SK-N-SH (cell line): ENCODE measurements at places on chromosomes 11 and 22. TPM values are rescaled to one million over a fixed set of nuclear protein-coding genes. Genes with fewer than 3 reads are reported as not detected.

- H3K4me3 ChIP-seq: 0 out of 2 replicates have a peak overlapping the region, but pooled peaks have one; percentile 87
- H3K4me1 ChIP-seq: peaks cover 9% of the 10 kb centered on the region
- peaks cover 19% of the 10 kb centered on the region for H3K36me3 ChIP-seq
- DNase-seq: no peak
These were observed 806 bp upstream of the SAAL1 start for GRCh38 chr11:18106688-18107087.

OR4A16 gene
- polyA plus RNA-seq: not detected in 2 replicates

- H3K4me1 ChIP-seq: peaks cover 3% of the 10 kb centered on the region
- peak overlapping the region; percentile 53 for H3K27ac ChIP-seq
- DNase-seq: peak; percentile 88
- H3K4me3 ChIP-seq: no peak overlapping the region
These were observed 99.4 kb upstream of the BLID start for GRCh38 chr11:122215244-122215992.

GRCh38 chr11:128684549-128685401 lies 9.1 kb upstream of the FLI1 start:
- peaks cover 25% of the 10 kb centered on the region; the same call in 1 of the 2 replicates for H3K4me1 ChIP-seq
- H3K27ac ChIP-seq: no peak overlapping the region
- no peaks in the 10 kb centered on the region for H3K36me3 ChIP-seq
- H3K27me3 ChIP-seq: peaks cover 12% of the 10 kb centered on the region; the same call in 1 of the 2 replicates
- DNase-seq: no peak

TEX54 gene
- polyA plus RNA-seq: not detected in 2 replicates

DNA sequence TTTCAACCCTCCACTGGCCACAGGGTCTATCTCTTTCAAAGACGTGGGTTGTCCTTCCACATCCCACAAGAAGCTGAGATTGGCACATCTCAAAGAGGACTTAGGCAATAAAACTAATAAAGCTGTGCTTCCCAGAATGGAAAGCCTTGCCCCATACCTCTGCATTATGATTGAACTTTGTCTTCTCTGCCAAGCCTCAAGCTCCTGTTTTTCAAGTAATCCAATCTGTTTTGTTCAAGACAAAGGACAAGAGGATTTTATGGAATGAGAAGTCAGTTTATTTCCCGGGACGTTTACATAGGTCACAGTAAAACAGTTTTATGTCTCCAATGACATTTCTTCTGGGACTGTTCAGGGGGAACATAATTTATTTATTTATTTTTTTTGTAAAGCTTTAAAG lies 108.4 kb downstream of the GALNT18 start:
- peaks cover 9% of the 10 kb centered on the region; the same call in 1 of the 2 replicates for H3K4me1 ChIP-seq
- H3K27me3 ChIP-seq: no peaks in the 10 kb centered on the region
- no peaks in the 10 kb centered on the region for H3K36me3 ChIP-seq
- DNase-seq: no peak
